ENCODE measurements at places on chromosomes 5 and 9. TPM values are rescaled to one million over a fixed set of nuclear protein-coding genes. Genes with fewer than 3 reads are reported as not detected.

DNA sequence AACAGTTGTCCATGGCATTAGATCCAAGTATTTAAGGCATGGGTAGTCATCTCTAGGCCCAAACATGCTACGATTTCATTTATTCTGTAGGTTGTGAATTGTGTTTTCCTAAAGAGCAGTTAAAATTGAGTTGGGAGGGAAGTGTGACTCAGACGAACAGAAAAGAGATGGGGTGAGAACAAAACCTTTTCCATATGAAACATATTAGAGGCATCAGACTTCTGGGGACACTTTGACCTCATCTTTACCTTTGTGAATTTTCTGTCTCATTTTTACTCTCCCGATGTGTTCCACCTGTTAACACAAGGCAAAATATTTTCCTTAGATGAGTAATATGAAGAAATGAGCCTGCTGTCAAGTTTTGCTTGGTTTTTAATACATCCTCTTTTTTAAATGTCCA is 181.3 kb downstream of the ESM1 start:
- ATAC-seq: no peak

DNA sequence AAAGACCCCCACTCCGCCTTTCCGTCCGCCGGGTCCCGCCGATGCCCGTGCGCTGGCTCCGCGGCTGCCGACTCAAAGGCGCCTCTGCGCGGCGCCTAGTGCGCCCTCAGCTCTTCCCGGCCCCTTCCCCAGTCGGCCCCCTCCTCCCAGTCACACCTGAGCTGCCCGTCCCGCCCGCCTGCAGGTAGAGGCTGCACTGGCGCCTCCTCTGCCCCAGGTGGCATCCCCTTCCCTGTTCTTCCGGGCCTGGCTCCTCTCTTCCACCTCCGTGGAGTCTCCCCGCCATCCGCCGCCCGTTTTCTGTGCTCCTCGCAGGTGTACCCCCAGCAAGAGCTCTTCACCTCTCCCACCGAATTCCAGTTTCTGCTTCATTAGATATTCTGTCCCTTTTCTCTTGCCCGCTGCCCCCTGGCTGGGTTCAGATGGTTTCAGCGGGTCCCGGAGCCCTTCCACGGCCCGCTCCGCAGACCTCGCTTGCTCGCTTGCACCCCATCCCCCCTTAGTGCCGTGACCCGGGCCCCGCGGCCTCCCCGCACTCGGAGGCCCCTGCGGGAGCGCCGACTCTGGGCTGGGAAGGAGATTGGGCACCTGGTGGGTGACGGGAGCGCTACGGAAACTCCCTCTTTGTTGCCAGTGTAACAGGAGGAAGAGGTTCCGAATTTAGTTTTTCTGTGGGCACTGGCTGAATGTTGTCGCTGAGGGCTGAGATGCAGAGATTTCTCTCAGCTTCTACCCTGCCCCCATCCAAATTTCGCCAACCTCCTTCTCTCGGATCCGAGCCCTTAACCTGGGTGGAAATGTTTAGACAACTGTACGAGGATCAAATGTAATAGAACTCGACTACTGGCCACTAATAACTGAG is 809 bp downstream of the SLC44A1 start:
- no peak for ATAC-seq

The PHYHD1 gene
- total RNA-seq: 9.6 TPM

- ATAC-seq: no peak
These were observed 122.6 kb downstream of the SEMA6A start for GRCh38 chr5:116451905-116452450.

The ADAMTS13 gene
- total RNA-seq: 2.5 TPM

The ENHO gene
- total RNA-seq: not detected

GRCh38 chr5:113056988-113057387 is 80.4 kb downstream of the DCP2 start:
- no peak for ATAC-seq

DNA sequence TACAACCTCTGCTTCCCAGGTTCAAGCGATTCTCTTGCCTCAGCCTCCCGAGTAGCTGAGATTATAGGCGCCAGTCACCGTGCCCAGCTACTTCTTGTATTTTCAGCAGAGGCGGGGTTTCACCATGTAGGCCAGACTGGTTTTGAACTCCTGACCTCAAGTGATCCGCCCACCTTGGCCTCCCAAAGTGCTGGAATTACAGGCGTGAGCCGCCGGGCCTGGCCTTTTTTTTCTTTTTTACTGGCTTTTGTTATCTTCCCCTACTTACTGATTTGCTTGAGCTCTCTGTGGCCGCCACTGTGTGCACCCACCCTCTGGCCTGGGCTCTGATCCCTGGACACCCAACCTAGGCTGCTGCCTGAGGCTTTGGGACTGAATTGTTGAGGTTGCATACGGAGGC is 60.3 kb downstream of the ANKRD33B start:
- ATAC-seq: no peak

- ATAC-seq: no peak
These were observed 119.8 kb downstream of the ENTREP1 start for GRCh38 chr9:69444791-69445190.

The SLC6A19 gene
- not detected for total RNA-seq

The SMIM32 gene
- not detected for total RNA-seq

The CATSPER3 gene
- total RNA-seq: 0.62 TPM

The NR5A1 gene
- not detected for total RNA-seq

DNA sequence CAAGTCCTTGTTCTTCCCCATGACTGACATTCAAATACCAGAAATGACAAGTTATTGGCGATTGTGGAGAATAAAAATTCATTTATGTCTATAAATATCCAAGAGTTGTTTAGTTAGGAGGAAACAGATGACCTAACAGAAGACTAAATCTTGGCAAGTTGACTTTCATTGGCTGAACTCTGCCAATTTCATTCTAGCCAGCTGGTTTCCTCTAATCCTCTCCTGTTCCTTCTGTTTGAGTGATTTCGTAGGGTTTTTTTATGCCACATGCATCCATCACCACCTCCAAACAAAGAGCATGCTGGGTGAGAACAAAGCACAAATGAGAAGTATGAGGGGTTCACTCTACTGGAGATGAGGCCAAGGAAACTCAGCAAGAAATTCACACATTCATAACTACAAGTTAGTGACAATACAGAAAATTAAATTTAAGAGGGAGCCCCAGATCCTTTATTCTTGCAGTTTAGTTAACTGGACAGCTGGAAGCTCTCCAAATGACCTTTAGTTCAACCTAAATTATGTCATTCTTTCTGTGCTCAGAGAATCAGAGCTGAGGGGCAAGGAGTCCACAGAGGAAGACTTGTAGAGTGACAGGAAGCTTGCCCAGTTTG is 932.0 kb downstream of the TLE4 start:
- no peak for ATAC-seq

Data from gastroesophageal sphincter (tissue), 4 donors.